ENCODE measurements at places on chromosomes 16 and 17.
A peak's percentile ranks its signal among the peaks of the same experiment; 100 is the strongest.

DNA sequence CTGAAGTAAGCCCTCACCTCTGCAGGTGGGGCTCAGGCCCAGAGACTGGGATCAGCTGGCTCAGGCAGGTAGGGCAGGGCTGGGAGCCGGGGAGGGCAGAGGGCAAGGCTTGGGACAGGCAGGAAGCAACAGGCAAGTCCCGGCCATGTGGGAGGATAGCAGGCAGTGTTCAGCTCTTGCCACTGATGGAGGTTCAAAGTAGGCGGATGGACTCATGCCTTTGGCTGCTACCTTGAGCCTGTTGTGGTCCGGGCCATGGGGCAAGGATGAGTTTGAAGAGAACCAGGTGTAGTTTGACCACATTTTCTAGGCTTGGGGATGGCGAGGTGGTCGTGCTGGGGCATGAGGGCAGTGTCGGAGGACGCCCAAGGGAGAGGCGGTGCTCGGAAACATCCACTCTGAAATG, 2.7 kb downstream of the PRCD start:
- no peak for DNase-seq

GRCh38 chr17:82871056-82871775, 31.4 kb upstream of the ZNF750 start:
- no peak for DNase-seq

- DNase-seq = no peak
Observed at GRCh38 chr17:81043725-81044427, 8.9 kb downstream of the BAIAP2 start.

DNA sequence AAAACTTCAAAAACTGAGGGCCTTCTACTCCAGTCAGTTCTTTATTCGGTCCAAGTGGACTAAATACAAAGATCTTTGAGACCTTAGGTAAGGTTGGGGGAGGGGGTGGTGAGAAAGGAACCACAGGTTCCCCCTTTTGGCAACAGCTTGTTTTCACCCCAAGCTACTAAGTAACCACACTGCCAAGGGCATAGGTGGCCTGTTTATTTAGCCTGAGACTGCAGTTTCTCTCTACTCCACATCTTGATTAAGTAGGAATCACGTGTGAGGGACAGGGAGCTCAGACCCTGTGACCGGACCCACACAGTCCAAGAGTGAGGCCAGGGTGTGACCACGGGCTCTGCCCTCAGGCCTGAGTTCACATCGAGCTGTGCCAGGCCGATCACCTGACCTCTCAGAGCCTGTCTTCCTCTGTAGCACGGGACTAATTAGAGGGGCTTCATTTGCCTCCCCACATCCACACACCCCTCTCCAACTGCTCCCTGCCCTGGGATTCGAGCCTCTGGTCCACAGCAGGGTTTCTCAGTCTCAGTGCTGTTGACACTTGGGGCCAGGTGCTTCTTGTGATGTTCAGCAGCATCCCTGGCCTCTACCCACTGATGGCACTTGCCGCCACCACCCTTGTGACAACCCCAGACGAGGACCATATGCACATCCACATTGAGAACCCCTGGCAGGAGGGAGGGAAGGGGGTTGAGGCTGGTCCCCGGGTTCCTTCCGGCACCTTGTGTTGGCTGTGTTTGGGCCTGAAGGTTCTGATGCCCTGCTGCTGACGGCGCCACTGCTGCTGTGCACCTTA, 17.8 kb downstream of the ST6GALNAC2 start:
- DNase-seq = no peak

DNA sequence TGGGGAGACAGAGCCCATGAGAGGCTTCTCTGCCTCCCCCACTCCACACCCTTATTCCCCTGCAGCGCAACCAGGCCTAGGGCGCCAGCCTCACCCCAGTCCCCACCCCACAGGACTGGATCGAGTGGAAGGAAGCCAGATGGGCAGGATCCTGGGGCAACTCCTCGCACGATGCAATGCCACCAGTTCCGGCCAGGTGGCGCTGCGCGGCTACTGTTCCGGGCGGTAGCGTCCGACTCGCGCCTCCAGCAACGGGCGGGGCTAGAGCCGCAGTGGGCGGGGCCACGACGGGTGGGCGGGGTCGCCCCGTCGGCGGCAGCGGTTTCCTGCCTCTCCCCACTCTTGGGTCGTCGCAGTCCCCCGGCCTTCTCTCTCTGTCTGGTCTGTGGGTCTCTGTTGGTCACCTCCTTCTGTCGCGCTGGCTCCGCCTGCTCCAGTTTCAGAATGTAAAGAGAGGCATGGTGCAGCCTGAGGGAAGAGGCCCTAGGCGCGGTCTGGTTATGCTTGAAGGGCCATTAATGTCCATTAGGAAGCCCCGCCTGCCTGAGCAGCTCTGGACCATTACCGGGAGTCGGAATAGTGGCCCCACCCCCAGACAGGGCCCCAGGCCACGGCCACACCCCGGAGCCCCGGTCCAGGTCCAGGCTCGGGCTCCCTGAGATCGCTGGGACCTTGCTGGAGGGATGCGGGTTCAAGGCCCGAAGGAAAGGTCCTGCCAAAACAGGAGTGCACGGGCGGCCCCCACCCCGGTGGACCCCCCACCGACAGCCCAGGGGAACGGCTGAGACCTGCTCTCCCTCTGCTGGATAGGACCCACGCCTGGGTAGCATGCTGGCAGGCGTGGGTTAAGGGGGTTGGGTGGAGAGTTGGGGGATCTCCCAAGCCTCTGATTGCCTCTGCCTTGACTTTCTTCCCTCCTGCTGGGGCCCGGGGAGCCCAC, 3.3 kb upstream of the NHERF2 start:
- DNase-seq = peak; percentile 88

DNA sequence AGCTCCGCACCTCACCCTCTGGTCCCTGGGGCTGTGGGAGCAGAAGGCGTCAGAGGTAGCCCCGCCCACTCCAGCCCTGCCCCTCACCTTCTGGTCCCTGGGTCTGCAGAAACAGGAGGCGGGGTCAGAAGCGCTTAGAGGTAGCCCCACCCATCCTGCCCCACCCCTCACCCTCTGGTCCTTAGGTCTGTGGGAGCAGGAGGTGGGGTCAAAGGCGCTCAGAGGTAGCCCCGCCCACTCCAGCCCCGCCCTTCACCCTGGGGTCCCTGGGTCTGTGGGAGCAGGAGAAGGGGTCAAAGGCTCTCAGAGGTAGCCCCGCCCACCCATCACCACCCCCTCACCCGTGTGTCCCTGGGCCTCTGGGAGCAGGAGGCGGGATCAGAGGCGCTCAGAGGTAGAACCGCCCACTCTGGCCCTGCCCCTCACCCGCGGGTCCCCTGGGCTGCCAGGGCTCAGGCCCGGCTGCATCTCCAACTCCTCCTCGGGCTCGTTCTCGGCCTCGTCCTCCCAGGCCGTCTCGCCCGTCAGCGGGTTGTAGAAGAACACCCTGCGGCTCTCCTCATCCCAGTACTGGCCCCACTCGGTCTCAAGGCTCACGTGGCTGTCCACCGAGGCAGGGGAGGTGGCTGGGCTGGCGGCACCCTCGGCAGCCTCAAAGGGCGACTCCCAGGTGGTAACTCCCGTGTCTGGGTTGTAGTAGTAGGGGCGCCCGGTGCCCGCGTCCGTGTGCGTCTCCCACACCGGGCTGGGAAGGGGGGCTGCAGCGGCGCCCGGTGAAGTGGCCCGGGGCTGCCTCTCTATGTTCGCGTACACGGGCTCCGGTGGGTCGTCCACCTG, 27.2 kb downstream of the ARHGAP27 start:
- no peak for DNase-seq

DNA sequence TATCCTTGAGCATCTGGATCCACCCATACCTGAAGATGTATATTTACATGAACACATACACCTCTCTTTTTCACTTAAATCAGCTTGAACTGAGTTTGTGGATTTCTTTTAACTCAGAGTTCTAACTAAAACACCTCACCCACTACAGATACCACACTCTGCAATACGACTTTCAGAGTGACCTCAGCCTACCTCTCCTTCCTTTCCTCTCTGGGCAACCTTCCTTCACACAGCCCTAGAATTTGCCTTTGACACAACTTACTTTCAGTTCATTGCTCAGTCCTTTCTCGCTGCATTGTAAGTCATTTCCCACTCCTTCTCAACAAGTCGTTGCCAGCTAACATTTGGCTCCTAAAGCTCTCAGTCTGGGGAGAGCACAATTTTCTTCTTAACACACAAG, 151.9 kb upstream of the IRX3 start:
- no peak for DNase-seq

DNA sequence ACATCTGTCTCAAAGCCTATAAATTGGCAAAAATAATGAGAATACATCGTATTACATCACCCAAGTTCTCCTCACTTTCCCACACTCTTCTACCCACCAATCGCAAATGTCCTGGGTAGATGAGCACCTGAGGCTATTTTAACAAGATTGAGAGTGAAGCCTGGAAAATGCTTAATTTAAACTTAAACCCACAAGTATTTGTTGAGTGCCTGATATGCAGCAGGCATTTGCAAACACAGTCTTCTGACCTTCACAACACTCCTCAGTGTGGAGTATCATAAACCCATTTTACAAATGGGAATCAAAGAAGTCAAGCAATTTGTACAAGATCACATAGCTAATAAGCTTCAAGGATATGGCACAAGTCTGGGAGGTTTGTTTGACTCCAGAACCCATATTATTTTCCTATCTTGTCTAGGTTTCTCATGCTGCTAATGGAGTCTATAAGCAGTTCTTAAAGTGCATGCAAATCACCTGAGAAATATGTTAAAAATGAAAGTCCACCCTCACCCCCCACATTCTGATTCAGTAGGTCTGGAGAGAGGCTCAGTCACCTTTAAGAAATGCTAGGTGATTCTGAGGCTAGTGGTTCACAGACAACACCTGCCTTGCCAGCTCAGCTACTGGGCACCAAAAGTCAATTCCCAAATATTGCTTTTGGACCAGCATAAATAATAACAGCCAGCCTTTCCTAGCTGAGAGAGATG, 34.9 kb upstream of the CCL2 start:
- DNase-seq = no peak

DNA sequence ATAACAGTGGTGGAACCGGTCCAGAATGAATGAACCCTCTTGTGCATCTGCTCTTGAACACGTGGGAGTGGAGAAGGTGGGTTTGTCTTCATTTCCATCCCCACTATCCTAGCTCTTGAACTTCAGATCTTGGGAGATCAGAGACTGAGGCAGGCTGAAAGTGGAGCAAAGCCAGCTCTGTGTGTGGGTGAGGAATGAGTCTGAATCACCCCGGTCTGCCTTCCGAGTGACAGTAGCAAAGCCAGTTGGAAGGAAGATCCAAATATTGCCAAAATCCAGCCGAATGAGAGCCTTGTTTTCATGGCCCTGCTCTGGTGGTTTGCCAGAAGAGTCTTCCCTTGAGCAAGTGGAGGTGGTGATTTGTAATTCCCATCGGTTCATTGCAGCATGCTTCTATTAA, 29.0 kb upstream of the ASIC2 start:
- no peak for DNase-seq

GRCh38 chr16:70588565-70588964, 57.8 kb upstream of the IL34 start:
- DNase-seq = no peak

GRCh38 chr16:64132759-64133361, 989.0 kb downstream of the CDH11 start:
- no peak for DNase-seq

DNA sequence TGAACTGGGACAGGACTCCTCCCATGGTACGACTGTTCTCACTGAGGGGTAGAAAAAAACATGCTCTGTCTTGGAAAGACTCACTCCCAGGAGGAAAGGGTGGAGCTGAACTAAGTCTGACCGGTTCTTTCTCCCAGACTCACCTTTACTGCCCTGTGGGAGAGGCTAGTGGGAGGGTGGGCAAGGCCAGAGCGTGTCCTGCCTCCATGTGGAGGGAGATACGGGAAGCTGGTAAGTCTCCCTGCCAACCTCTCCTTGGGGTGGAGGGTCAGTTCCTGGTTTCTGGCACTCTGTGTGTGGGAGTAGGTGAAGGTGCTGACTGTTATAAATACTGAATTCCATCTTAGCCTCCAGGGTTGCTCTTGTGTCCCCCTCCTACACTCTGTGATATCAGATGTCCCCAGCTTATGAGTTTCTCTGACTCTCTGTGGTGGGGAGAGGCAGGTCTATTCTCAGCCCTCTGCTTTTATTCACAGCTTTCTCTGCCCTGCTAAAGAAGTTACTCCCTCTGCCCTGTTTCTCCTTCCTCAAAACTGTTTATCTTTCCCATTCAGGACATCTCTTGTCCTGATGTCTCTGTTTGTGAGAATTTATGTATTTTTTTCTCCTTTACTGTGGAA, 26.9 kb upstream of the FAM20A start:
- DNase-seq = no peak

GRCh38 chr17:73847952-73848351, 203.7 kb upstream of the SDK2 start:
- DNase-seq = no peak

DNA sequence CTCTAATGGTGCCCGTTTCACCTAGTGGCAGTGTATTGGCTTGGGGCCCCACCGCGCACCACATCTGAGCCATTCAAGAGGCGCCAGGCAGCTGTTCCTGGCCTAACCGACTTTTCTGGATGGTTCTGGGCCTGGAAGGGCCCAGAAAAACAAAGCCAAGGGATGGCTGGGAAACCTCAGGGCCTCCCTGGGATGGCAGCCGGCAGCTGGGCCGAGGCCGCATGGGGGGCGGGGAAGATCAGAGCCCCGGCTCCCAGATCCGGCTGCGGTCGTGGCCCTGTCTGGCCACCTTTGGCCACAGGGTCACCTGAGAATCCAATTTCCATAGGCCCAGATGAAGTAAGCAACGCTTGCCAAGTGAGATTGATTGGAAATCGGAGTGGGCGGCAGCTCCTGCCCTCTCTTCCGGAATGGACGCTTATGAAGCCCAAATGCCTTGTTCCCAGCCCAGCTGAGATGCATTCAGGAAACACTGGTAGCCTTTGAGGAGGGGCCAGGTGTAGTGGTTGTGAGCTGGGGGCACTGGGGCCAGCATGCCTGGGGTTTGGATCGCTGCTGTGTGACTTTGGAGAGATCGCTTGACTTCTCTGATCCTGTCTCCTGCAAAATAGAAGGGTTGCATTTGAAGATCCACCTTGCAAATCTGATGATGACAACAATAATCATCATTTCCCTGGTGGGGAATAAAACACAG, 163.8 kb upstream of the GSE1 start:
- no peak for DNase-seq

DNA sequence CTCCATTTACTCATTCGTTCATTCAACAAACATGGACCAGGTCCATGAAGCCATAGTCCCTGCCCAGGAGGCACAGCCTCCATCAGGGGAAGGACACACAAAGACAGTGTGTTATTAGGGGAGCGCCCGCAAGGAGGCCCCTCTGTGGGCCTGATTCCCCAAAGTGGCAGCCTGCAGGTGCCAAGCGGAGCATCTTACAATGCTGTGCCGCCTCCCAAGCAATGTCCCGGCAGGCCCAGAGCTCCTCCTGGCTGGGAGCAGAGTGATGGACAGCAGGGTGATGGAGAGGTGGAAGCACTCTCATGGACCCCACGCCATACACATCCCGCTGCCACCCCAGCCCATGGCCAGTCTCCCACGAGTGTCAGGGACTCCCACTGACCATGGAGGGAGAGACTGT, 25.8 kb downstream of the TRPV1 start:
- DNase-seq = no peak

Data from caudate nucleus (tissue), 63 donors.